Fibroblast of villous mesenchyme (primary cell): ENCODE measurements at places on chromosomes 5 and 9.
A peak's percentile ranks its signal among the peaks of the same experiment; 100 is the strongest.

GRCh38 chr9:79671558-79671957 is 99.8 kb downstream of the TLE4 start:
- DNase-seq = peak; percentile 44

DNA sequence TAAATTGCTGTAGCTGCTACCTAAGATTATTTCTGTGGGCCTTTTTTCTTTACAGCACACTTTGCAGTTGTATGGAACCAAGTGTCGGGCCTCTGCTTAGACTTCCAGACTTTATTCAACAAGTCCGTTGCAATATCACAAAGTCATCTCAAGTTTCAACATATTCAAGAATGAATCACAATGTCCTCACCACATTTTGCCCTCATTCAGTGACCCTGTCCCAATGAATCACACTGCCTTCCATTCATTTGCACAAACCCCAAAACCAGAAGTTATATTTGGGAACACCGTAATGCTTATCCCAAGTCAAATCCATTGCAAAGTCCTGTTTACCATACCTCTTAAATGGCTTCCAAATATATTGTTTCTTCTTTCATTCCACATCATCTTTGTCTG is 439.6 kb downstream of the CSNK1G3 start:
- DNase-seq = peak; percentile 90

DNA sequence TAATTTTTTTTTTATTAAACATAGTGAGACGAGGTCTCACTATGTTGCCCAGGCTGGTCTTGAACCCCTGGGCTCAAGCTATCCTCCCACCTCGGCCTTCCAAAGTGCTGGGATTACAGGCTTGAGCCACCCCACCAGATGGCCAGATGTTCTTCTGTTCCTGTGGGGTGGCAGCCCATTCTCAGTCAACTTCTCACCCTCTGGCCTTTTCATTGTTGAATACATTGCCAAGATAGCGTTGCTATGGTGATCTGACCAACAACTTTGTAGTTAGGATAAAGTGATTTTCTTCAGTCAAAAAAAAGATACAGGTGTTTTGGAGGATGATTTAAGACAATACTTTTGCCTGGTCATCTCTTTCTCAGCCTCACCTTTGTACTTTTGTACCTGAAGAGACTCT is 109.1 kb downstream of the EGFLAM start:
- DNase-seq = peak; percentile 63

DNA sequence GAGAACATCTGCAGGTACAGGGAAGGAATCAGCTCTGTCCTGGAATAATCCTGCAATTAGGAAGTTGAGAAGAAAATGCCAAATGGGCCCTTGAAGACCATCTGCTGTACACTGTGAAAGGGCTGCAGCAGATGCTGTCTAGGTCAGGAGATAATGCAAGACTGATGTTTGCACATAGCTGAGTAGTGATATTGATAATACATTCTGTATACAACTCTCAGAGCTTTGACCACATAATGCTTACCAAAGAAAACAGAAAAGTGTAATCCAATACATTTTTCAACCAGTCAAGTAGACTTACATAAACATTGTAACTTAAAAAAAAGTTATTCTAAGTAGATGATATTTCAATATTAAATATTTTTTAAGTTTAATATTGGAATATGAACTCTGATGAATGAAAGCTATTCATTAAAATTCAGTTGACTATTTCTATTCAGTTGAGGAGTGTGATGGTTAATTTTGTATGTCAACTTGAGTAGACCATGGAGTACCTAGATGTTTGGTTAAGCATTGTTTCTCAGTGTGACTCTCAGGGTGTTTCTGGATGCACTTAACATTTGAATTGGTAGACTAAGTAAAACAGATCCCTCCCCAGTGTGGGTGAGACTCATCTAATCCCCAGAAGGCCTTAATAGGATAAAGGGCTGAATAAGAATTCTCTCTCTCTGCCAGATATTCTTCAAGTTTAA is 380.1 kb upstream of the PRR16 start:
- no peak for DNase-seq

GRCh38 chr5:159735749-159736660 is 180.3 kb upstream of the ADRA1B start:
- DNase-seq = peak; percentile 5

GRCh38 chr9:29958469-29958868 is 2385.2 kb upstream of the C9orf72 start:
- DNase-seq = no peak
